Mammary epithelial cell (primary cell): ENCODE measurements at places on chromosomes 6 and 20. TPM values are rescaled to one million over a fixed set of nuclear protein-coding genes. Genes with fewer than 3 reads are reported as not detected.

Gene SLX4IP
- 6.8 TPM for total RNA-seq

- DNase-seq, result no peak
These were observed 191.7 kb upstream of the RIN2 start for GRCh38 chr20:19566226-19566945.

Gene TMEM14C
- 113 and 126 TPM in 2 replicates for total RNA-seq

- DNase-seq, result peak; percentile 63
These were observed 32.0 kb downstream of the POM121L2 start for GRCh38 chr6:27280064-27280539.

- no peak for DNase-seq
These were observed 30.9 kb upstream of the PTPRT start for GRCh38 chr20:43220612-43221011.

GRCh38 chr6:24032896-24033688, 92.9 kb upstream of the NRSN1 start:
- DNase-seq, result no peak

DNA sequence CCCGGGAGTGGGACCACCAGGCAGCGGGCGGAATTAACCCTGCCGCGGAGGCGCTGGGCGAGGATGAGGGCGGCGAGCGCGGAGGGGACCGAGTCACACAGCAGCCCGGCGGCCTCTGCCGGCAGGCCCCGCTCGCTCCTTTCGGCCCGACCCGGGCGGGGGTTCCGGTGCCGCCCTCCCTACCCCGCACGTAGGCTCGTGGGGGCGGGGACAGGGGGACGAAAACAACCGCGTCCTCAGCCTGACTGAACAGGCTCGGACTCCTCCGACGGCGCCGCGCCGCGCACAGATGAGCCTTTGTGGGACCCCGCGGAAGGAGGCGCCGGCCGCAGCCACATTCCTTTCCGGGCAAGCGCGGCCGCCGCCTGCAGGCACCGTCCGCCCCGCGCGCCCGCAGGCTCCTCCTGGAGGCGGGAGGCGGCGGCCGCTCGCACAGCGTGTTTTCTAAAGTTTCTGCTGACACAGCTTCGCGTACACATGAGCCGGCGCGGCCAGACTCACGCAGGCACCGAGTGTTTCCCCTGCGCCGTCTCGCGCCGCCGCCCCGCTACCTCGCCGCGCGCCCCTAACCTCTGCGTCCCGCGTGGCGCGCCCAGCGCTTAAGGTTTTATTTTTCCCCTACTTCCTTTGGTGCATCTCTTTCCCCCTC, 244.3 kb downstream of the ARID1B start:
- peak; percentile 84 for DNase-seq

GRCh38 chr20:5797843-5798462, 47.8 kb downstream of the SHLD1 start:
- no peak for DNase-seq

GRCh38 chr6:38378801-38379200, 260.9 kb downstream of the BTBD9 start:
- DNase-seq, result no peak

- DNase-seq, result no peak
These were observed 2.0 kb upstream of the GRM1 start for GRCh38 chr6:146026873-146027272.

GRCh38 chr20:311609-312008, 13.7 kb upstream of the SOX12 start:
- no peak for DNase-seq

DNA sequence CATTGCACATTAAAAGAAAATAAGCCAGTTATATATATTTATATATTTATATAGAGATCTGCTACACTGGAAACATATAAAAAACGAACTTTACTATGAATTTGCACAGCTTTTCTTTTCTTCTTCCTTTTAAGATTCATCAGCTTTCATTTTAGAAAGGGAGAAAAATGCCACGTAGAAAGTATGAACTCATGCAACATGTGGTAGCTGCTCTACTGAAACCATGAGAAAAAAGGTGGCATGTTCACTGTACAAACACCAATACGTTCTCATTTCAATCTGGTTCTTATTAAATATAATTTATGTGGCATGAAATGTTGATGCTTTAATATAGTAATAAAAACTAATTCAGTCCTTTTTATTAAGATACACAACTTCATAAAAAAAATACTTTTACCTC, 68.8 kb upstream of the THEMIS start:
- no peak for DNase-seq

DNA sequence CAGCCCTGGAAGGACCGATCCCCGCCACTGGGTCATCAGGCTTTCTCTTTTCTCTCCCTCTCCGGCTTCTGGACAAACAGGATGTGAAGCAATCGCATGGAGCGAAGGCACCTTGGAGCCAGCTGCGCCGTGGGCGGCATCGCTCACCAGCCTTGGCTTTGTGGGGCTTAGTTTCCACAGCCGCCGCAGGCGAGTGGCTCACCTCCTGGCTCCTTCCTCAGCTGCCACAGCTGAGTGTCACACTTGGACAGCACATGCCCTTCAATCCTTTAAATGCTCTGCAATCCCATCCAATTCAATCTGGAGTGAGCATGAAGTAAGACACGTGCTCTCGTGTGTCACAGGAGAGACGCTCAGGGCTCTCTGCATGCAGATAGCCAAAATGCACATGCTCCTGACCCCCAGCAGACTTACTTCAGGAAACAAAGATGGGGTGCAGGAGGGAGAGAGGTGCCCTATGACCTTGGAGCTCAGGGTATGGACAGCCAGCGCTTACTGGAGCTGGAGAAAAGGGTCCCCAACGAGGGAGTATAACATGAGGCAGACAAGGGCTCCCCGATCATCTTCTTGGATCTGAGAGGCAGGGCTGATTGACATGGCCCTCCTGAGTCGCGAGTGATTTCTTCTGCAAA, 70.9 kb downstream of the BMP7 start:
- DNase-seq, result peak; percentile 91

DNA sequence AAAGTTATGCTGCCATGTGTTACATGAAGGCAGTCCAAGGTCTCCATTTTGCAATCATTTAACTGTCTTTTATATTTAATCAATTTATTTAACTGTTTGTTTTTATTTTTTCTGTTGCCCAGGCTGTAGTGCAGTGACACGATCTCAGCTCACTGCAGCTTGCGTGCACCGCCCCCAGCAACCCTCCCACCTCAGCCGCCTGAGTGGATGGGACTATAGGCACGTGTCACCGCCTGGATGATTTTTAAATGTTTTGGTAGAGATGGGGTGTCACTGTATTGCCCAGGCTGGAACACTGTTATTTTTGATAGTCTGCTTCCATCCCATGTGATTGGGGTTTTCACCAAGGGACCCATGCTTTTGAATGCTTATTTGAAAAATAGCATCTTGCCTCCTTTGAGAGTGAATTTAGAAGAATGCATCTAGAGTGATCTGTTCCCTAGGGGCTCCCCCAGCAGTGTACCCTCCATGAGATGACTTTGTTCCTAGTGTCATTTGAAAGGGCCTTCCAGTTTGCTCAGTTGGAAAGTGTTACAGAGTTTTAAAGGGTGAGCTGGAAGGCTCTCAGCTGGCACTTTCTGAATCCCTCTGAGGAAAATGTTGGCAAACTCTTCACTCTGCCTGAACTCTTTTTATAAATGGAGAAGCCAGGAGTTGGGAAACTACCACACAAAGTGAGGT, 143.4 kb downstream of the JARID2 start:
- DNase-seq, result no peak

- no peak for DNase-seq
These were observed 18.1 kb upstream of the ZSCAN9 start for GRCh38 chr6:28206928-28207509.

Gene PGC
- not detected in 2 replicates for total RNA-seq

Gene POLR1C
- total RNA-seq, result 28.2 TPM

GRCh38 chr6:57303931-57304681, 13.3 kb upstream of the PRIM2 start:
- no peak for DNase-seq

Gene ULBP1
- 23.5 TPM for total RNA-seq

DNA sequence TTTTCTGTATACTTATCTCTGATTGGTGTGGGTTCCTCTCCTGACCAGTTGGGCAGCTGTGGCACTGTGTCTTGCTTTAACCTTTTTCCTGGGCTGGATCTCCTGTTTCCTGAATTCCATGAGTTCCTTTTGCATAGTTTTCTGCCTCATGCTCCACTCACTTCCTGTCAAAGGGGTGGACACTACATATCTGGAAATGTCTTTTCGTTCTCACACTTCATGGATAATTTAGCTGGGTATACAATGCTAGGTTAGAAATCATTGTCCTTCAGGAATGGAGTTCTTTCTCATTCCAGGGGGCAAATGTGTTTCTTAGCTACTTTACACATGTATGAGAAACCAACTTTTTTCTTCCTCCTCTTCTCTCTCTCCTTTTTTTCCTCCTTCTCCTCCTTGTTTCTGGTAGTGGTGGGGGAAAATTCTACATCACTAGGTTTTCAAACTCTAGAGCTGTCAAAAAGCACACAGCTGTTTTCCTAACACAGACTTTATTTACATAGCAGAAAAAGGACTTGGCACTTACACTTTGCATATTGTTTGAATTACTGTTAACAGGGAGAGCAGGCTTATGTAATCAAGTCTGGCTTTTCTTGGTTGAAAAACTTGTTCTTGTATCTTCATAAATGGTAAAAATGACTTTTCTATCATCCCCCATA, 9.0 kb upstream of the DDX27 start:
- DNase-seq, result no peak

Gene DNAH8
- not detected for total RNA-seq

GRCh38 chr20:17936286-17936760, 32.3 kb downstream of the SNX5 start:
- no peak for DNase-seq

- no peak for DNase-seq
These were observed 154.1 kb downstream of the CD24 start for GRCh38 chr6:106820412-106820852.

DNA sequence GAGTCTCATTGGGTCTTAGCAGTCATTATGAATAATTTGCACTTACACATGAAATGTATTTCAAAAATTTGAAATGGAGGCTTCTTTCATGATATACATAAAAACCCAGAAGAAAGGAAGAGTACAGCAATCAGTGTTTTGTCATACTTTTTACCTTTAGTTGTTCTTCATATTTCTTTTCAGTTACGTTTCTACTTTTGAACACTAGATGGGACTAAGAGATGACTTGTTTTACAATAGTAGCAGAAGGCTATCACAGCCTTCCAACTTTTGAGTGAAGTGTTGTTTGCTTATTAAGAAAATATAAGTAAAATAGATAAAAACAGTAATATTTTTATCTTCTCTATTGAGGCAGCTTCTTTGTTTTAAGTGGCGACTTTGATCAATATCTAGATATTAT, 58.1 kb downstream of the L3MBTL3 start:
- DNase-seq, result no peak

- no peak for DNase-seq
These were observed 53.9 kb downstream of the FAM50B start for GRCh38 chr6:3902871-3903648.

Gene COL11A2
- 0.45 and 0.64 TPM in 2 replicates for total RNA-seq

DNA sequence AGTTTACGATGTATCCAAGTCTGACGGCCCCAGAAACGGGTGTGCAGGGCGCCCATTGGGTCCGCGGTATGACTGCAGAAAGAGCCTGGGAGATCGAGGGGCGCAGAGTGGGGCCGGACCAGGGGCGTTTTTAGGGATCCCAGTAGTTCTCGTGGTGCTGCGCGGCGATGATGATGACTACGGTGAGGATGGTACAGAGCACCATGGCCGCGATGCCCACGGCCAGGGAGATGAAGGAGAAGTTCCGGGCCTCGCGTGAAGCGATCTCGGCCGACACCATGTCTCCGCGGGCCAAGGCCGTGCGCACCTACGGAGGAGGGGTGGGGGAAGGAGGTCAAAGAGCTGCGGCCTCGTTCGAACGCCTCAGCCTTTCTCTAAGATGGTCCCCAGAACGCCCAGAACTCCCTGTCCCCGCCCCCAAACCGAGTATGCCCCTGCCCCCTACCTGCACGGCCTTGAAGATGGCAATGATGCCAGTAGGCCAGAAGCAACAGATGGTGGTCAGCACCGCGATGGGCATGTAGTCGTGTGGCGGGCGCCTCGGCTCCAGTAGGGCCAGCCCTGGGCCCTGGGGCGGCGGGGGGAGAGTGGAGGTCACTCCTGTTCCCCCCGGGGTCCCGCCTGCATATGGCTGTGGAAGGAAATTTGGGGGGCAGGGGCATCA, 2.5 kb downstream of the PRRT1 start:
- no peak for DNase-seq

Gene FAM209B
- not detected for total RNA-seq

Gene MCM3
- total RNA-seq, result 18.7 and 69.5 TPM in 2 replicates

DNA sequence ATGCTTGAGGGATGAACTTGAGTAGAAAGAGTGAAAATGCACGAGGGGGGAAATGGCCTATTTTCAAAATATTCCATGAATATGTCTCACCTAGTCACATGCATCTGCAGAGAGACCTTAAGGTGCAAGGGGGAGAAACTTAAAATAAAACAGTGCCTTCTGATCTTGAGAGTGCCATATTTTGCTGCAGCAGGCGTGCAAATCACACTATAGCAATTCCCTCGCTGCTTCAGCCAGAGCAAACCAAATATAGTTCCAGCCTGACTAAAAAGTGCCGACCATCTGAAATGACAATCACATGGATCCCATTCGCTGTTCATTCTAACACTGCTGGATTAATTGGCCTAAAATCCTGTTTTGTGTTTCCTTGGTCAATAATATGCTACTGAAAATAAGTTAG, 26.3 kb downstream of the KIAA0319 start:
- no peak for DNase-seq

DNA sequence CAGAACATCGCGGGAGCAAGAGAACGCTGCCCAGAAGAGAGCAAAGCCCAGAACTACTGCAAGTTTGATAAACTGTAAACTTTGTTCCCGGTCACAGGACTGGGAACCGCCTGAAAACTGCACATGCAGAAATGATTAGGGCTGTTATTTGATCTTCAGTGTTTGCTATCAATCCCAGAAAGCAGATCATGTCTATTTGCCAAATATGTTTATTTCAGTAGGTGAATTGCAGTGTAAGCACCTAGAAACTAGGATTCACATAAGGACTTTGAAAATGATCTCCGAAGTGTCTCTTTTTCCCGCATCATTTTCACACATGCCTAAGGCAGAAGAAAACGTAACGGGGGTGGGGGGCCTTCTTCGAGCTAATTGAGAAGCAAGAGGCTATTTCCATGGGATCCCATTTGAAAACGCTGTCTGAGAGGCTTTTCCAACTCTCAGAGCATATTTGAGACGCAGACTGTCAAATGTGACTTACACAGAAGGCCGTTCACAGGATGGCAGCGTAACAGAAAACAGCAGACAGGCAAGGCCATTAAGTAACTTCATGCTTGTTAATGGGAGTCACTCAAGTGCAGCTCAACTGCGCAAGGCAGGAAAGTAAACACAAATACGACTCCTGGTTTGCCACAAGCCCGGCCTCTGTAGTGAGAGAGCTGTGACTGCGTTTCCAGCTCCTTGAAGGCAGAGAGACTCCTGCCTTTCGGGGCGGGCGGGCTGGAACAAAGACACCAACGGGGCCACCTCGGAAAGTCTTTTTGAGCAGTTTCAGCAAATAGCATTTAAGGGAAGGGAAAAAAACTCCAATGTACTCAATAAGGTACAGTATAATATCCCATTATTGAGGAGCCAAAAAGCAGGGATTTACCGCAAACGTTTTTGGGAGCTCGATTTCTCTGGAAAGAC, 144.7 kb upstream of the ZNF217 start:
- DNase-seq, result peak; percentile 78

- peak; percentile 23 for DNase-seq
These were observed 42.5 kb upstream of the IPCEF1 start for GRCh38 chr6:154399097-154399496.

Gene PHACTR3
- 10.1 and 11.1 TPM in 2 replicates for total RNA-seq

Gene LRFN2
- not detected for total RNA-seq

Gene RBBP8NL
- 0.14 TPM in 1 of 2 replicates, not detected in the other for total RNA-seq

Gene LSM2
- total RNA-seq, result 23.8 TPM

- DNase-seq, result peak; percentile 69
These were observed 20.1 kb downstream of the MRPS18A start for GRCh38 chr6:43667245-43668150.

- no peak for DNase-seq
These were observed 167.0 kb downstream of the AIG1 start for GRCh38 chr6:143227675-143228074.
